ENCODE measurements at places on chromosomes 7 and 10.

DNA sequence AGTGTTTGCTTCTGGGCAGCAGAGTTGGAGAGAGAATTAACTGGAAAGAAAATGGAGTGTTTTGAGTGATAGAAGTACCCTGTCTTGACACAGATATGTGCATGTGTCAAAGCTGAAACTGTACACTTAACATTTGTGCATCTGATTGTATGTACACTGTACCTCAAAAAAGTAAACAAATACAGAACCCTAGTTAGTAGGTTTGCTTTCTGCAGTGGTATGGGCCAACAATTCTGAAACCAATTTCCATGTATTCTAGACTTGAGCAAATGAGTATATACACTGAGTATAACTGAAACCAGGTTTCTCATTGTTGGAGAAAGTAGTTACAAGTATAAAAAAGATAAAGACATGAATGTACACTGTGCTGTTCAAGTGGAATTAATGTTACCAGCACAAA is 52.4 kb downstream of the ELAPOR2 start:
- no peak for DNase-seq

GRCh38 chr10:131174211-131174565 is 137.3 kb downstream of the TCERG1L start:
- DNase-seq = no peak

DNA sequence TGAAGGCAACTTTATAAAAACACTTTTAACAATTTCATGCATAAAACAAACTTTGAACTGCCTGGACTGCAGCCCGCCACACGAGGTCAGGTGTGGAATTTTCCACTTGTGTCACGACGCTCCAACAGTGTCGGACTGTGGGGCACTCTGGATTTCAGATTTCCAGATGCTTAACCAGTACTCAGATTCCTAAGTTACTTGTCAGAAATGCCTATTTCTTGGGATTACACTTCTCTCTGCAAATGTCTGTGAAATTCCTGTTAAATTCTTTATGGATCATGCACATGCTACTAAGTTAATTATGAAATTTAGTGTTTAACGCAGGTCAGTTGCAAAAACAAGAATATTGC is 473 bp upstream of the GPER1 start:
- no peak for DNase-seq

GRCh38 chr10:78081292-78081691 is 47.6 kb downstream of the RPS24 start:
- no peak for DNase-seq

DNA sequence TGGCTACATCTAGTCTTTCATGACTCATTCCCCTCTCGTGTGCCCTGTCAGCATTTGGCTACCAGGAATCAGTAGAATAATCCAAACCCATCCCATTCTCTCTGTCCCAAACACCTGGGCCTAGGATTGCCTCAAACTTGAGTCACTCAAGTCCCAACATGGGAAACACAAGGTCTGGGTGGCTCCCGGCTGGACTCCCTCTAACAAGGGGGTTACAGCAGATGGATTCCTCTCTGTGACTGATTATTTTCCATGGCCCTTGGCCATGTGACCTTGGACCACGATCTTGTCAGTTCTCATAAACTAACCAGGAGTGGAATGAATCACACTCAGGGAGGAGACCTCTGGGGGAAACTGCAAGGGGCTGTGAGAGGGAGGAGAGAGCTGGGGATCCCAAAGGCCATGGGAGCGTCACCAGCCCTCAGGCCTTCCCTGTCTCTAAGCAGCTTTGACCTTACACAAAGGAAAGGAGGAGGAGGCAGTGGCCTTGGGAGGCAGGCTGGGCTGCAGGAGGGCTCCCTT is 533.1 kb downstream of the KCNMA1 start:
- no peak for DNase-seq

DNA sequence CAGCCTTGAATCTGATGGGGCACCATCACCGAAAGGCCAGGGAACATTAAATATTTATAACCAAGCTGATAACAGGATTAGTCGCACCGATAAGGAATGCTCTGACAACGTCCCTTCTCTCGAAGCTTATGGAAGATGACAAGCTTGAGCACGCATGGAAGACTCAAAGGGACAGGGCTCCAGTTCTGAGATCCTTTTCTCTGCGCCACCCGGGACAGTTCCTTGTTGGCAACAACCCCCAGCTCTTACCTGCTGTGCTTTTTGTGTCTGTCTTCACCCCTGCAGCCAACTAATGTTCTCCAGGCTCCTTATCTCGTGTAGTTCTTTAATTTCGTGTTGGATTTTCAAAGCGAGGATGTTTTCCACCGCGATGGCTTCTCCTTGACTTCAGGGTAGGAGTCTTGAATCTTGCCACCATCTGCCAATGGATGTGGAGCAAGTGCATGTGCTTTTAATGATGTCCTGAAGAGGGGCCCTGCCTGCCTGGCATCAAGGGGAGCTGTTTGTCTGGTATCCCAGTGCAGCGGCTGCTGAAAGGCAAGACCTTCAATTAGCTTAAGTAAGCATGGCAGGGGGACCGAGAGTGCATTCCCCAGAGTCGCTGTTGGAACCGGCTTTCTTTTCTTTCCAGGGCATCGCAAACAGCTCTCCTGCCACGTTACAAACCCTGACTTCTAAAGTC is 354 bp upstream of the FERD3L start:
- DNase-seq = no peak

- no peak for DNase-seq
Measured at GRCh38 chr7:32378988-32379387, 111.2 kb downstream of the LSM5 start.

- no peak for DNase-seq
Measured at GRCh38 chr7:128407751-128408708, 1.8 kb downstream of the IMPDH1 start.

- no peak for DNase-seq
Measured at GRCh38 chr7:131536361-131536849, 20.0 kb downstream of the PODXL start.

GRCh38 chr7:123966936-123967335 is 41.9 kb downstream of the SPAM1 start:
- DNase-seq = peak; percentile 33

DNA sequence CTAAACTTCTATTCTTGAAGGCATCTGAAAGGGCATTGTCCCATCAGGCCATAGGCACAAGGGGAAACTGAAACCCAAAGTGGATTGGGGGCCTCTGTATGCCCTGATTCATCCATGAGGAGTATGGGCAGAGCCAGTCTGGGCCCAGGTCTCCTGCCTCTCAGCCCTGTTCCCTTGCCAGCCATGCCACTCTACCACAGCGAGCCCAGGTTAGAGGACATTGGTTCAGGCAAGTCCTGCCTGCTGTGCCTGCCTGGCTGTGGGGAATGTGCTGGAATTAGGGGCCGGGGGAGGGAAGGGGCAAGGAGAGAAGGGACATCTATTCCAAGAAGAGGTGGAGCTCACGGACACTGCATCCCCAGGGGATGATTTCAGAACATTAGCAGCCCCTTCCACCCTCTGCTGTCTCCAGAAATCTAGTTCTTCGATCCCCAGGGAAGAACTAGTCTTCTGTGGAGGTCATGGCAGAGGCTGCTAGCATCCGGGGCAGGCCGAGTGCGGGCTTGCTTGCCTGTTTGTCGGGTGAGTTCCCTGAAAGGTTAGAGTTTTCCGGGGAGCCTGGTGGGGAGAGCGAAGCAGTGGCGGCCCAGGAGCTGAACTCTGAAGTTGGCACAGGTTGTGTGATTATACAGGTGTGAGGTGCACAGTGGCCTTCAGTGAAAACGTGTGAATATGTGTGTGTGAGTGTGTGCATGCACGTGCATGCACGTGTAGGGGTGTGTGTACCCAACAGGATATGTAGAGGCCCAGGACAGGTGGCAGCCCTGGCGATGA is 37.8 kb downstream of the TBATA start:
- DNase-seq = no peak

DNA sequence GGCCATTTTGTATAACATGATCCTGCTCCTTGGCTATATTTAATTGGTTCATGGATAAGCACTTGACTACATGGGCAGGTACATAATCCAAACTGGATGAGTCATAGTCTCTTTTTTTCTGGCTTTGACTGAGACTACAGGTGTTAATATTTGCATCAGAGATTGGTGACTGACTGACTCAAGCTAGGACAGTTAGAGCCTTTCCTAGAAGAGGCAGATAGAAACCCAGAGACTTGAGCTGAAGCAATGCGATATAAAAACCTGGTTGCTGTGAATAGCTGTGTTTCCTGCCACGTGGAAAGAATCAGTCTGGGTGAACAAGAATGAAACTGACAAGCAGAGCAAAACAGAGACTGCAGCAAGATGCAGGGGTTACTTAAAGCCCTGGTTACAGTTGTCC is 81.0 kb downstream of the SAMD9 start:
- DNase-seq = no peak

GRCh38 chr7:95933618-95934017 is 161.3 kb downstream of the DYNC1I1 start:
- DNase-seq = no peak

Data from OCI-M1 (cell line).